Stimulated activated CD8-positive, alpha-beta memory T cell treated with anti-CD3 and anti-CD28 coated beads, Interleukin-4, amount 100 ng/mL, for 1 hour (primary cell): ENCODE measurements at places on chromosomes 16 and 17.

GRCh38 chr17:4648741-4649140 is 7.3 kb upstream of the ALOX15 start:
- DNase-seq, result no peak

DNA sequence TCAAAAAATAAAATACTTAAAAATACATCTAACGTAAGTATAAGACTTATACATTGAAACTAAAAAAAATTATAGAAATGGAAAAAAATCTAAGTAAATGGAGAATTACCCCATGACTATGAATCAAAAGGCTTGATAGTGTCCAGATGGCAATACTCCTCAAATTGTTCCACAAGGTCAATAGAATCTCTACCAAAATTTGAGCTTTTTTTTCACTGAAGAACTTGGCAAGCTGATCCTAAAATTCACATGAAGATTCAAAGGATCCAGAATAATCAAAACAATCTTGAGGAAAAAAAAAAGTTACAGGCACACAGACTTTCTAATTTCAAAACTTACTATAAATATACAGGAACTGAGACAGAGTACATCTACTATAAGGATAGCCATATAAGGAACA is 448.4 kb upstream of the CDH11 start:
- no peak for DNase-seq

DNA sequence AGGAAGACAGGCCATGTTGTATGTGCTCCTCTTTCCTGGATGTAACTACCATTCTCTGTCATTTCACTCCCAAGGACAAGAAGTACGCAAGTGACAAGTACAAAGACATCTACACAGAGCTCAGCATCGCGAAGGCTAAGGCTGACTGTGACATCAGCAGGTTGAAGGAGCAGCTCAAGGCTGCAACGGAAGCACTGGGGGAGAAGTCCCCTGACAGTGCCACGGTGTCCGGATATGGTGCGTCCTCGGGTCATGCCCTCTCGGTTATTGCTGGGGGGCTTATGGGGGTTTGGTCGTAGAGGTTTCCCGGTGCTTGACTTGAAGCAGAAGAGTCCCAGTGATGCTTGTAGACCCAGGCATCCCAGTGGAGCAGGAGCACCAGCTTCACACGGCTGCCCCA is 29.0 kb downstream of the PLD6 start:
- no peak for DNase-seq

DNA sequence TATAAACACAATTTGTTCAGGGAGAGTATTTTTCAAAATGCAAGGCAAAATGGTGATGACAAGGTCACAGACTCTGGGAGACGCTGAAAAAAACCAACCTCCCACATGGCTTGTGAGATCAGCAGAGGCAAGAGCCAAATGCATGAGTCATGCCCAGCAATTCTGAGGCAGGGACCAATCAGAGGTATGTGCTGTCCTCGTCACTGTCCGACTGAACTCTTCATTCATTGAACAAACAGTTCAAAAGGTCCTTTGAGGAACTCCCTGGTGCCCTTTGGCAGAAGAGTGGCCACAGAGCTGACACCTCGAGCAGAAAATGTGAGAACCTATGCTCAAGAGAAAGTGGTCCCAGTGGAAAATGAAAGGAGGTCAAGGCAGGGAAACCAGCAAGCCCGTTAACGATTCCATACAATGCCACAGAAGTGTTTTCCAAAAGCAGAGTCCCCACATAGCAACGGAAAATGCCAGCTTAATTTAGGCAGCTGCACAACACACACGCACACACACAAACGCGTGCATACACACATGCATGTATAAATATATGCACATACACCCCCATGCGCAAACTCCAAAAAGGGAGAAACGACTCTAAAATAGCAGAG is 50.9 kb downstream of the CDH11 start:
- no peak for DNase-seq

- no peak for DNase-seq
Measured at GRCh38 chr16:24853830-24854229, 8.1 kb downstream of the SLC5A11 start.

- DNase-seq, result no peak
Measured at GRCh38 chr16:84547546-84548061, 43.1 kb upstream of the MEAK7 start.

DNA sequence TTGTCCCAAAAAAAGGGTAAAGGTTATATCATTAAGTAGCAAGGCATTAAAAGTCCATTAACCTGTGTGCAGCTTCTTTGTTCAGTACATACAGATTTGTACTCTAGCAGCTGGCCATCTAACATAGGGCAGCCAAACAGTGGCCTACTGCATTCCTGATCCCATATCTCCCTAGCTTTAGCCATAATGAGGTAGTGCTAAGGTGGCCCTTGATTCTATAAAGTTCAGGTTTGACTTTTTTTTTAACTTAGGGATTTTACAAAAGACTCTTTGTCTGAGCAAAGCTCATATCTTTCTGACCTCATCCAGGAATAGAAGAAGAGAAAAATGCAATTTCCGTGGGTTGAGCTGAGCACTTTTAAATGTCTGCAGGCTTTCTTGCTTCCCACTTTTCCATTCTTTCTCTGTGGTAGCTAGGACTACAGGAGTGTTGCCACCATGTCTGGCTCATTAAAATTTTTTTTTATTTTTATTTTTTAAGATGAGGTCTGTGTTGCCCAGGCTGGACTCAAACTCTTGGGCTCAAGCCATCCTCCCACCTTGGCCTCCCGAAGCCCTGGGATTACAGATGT is 19.5 kb upstream of the CDC6 start:
- DNase-seq, result no peak
